Activated CD4-positive, alpha-beta T cell treated with anti-CD3 and anti-CD28 coated beads, Interleukin-2, amount 50 U/mL, for 4 hours (primary cell): ENCODE measurements at places on chromosomes 6 and 20.

DNA sequence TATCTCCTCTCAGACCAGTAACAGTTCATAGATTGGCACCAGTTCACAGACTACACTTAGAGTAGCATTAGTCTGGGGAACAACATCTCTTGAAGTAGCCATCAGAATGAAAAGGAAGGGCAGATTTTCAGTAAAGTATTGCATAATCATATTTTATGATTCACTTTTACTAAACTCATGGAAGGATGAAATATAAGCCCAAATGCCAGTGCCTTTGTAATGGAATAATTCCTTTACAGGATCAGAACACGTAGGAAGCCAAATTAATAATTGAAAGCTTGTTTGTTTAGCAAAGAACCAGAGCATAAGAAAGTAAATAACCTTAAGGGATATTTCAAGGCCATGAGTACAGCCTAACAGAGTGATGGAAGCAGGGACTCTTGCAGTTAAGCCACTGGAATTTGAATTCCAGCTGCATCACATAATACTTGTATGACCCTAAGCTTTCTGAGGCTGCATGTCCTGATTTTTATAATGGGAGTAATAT, 11.4 kb upstream of the LOC128125822 start:
- no peak for DNase-seq

GRCh38 chr20:57092112-57092899, 174.1 kb downstream of the BMP7 start:
- DNase-seq: peak; percentile 16

- no peak for DNase-seq
Observed at GRCh38 chr6:2007165-2007564, 238.2 kb downstream of the GMDS start.

- DNase-seq: no peak
Observed at GRCh38 chr6:55705451-55706440, 126.8 kb upstream of the HMGCLL1 start.

DNA sequence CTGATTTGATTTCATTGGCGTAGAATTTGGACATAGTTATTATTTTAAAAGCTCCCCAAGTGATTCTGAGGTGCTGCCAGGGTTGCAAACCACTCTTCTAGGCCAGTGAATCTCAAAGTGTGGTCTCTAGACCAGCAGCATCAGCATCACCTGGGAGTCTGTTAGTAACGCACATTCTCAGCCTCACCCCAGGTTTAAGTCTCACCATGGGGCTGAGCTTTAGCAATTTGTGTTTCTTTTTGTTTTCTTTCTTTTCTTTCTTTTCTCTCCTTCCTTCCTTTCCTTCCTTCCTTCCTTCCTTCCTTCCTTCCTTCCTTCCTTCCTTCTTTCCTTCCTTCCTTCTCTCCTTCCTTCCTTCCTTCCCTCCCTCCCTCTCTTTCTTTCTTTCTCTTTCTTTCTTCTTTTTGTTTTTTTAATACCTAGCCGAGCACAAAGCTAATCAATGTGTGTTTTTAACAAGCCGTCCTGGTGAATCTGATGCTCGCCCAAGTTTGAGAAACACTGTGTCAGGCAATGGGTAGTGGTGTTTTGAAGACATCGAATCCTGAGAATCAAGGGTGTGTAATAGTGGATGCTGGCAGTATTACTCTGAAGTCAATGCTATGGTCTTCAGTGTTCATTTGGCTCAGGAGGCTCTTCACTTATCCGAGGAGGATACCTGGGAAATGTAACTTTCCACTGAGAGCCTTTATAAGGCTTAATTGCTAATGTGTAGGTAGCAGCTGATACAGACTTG, 104.9 kb downstream of the SLX4IP start:
- no peak for DNase-seq

- DNase-seq: no peak
Observed at GRCh38 chr6:54681987-54682386, 164.6 kb upstream of the FAM83B start.

DNA sequence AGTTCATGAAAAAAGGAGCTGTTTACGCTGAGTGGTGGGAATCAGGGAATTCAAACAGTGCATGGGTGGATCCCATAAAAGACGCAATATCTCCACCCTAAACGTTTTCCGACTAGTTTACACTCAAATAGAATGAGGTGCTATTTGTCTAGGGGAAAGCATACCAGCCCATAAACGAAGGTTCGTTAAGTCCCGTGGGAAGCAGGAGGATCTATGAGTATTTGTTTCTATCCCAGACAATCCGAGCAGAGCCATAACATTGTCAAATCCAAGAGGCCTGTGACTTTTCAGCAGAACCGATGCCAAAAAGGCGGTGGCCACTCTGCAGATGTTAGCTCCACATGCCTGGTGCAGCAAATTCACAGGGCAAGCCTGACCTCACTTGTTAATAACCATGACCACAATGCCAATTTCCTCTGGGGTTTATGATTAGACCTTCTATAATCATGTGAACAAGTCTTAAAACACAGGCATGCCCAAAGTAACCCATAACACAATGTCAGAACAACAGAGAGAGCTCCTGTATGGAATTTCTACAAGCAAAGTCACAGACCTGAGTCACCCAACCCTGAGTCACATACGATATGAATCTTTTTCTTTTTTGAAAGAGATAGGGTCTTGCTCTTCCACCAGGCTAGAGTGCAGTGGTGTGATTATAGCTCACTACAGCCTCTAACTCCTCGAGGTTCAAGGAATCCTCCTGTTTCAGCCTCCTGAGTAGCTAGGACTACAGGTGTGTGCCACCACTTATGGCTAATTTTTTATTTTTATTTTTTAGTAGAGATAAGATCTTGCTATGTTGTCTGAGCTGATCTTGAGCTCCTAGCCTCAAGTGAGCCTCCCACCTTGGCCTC, 123.3 kb downstream of the KIF13A start:
- no peak for DNase-seq

- no peak for DNase-seq
Observed at GRCh38 chr20:8427419-8428040, 295.5 kb downstream of the PLCB1 start.

- DNase-seq: no peak
Observed at GRCh38 chr6:3612341-3613041, 139.0 kb downstream of the PXDC1 start.

DNA sequence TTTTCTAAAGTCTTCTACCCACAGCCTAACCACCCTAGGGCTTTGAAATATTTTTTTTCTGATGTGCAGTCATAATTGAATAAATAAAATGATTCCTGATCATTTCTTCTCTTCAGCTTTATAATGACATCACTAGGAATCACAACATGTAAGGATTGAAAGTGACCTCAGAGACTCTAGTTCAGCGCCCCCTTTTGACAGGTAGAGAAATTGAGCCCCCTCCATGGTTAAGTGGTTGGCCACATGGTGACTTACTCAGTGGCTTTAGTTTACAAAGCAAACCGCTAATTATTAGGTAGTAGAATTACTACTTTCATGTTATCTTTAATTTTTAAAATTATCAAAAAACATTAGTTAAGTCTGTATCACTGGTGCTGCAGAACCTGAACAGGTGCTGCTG, 13.3 kb upstream of the SLC2A12 start:
- DNase-seq: no peak

DNA sequence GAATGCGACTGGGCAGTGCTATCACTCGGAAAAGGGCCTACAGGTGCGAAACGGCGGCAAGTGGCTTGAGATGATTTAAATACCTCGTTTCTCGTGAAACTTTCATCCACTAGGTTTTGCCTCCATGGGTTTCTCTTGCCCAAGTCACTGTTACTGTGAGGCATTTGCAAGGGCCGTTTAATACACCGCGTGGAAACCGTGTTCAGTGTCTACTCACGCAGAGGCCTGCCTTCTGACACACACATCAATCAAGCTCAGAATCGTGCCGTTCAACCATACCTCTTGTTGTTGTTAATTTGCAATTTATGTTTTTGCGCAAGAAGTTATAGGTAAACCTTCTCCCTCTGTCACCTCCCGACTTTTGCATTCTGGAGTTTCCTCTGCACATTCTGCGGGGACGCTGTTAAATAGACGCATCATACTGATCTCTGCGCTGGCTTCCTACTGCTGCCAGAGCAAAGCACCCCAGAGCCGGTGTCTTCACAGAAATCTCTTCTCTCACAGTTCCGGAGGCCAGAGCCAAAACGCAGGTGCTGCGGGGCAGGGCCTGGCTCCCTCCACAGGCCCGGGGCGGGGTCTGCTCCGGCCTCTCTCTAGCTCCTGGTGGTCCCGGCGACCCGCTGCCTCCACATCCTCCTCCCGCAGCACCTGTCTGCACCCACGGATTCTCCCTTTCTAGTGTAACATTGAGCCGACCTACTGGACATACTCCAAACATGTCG, 251.4 kb downstream of the SMOC2 start:
- DNase-seq: no peak

DNA sequence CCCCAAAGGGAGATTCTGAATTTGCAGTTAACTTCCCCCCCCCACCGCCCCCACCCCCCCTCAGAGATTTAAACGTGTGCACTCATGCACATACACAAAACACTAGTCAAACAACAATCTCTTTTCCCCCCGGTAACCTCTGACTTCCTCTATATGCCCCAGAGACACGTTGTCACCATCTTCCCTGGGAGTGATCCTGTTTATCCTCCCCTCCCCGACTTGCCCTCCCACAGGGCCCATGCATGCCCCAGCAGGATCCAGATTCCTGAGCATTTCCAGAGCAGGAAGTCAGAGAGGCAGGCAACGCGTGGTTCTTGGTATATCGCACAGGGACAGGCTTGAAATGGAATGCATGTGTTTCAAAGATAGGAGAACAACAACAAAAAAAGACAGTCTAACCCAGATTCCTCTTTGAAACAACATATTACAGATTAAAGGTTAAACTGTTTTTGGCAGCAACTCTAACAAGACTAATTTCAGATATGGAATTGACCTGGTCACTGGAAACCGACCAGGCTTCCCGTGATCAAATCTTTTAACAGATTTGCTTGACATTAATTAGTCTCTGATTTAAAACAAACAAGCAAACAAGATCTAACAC, 1.3 kb downstream of the BLCAP start:
- DNase-seq: no peak

GRCh38 chr20:40675599-40676221, 13.3 kb downstream of the MAFB start:
- no peak for DNase-seq

- DNase-seq: no peak
Observed at GRCh38 chr6:25458485-25458884, 179.3 kb downstream of the CARMIL1 start.

DNA sequence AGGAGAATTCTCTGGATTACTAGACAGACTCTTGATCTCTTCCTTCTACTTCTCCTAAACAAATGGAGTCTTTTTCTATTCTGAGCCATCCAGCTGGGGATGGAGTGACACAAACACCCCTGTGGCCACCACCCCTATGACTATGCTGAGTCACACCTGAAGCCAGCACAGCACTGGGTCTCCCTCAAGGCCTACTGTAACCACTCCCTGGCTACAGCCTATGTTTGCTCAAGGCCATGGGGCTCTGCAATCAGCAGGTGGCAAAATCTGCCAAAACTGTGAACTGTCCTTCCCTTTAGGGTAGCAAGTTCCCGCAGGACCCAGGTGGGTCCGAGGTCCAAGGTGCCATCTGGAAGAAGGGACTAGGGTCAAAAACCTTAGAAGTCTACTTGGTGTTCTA, 132.3 kb downstream of the TINAG start:
- no peak for DNase-seq

GRCh38 chr20:37096415-37097041, 731 bp upstream of the RBL1 start:
- DNase-seq: no peak

- no peak for DNase-seq
Observed at GRCh38 chr6:143747347-143747842, 69.6 kb downstream of the PHACTR2 start.

DNA sequence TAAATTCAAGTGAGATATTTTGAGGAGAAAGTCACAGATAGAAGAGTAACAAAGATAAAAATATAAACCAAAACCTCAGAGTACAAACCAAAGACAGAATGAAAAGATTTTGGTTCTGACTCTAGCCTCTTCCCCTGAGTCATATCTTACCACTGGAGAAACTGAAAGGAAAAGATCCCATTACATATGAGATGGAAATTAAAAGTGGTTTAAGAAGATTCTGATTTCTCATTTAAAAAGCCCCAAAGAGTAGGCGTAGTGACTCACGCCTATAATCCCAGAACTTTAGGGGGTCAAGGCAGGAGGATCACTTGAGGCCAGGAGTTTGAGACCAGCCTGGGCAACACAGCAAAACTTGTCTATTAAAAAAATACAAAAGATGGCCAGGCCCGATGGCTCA, 30.6 kb downstream of the SPINT4 start:
- DNase-seq: no peak

DNA sequence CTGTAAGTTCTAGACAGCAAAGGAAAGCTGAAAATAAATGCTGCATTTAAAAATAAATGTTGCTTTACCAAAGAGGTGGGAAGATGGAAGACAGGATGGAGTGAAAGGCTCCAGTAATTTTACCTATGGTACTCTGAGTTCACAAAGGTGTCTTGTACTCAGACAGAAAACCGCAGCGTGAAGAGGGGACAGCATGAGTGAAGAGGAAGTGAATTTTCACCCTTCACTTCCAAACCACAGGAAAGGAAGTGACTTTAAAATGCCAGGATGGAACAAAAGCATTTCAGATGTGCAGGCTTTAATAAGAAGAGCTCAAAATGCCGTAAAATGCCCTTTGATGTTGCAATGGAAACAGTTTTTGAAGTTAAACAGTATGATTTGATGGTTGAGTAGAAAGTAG, 91.2 kb upstream of the TINAG start:
- DNase-seq: no peak

GRCh38 chr20:20454850-20455627, 87.1 kb downstream of the INSM1 start:
- DNase-seq: no peak

GRCh38 chr20:1539816-1540419, 17.6 kb downstream of the SIRPD start:
- no peak for DNase-seq

GRCh38 chr6:105072798-105073199, 107.0 kb downstream of the POPDC3 start:
- DNase-seq: no peak

DNA sequence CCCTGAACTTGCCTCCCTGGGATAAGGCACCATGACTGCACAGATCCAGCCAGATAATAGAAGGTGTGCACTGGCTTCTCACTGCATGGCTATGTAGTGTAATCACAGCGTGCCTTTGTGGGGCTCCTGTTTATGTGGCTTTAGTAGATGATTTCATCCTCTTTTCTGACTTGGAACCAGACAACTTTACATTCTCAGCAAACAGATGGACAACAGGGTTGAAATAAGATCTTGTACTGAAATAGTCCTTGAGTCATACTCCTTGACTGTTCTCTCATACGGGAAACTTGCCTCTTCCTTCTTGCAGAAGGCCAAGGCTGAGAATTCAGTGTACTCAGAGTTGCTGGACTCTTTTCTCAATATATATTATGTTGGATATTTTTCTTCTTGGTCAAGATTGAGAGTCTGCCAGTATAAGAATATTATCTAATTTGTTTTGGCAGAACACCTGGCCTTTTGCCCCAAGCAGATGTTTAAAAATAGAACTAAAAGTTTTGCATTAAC, 25.0 kb upstream of the RNF144B start:
- DNase-seq: no peak
